ENCODE measurements at places on chromosomes 4 and X.
A peak's percentile ranks its signal among the peaks of the same experiment; 100 is the strongest.

GRCh38 chr4:85423431-85423830 is 51.5 kb upstream of the ARHGAP24 start:
- peak; percentile 54 for DNase-seq

DNA sequence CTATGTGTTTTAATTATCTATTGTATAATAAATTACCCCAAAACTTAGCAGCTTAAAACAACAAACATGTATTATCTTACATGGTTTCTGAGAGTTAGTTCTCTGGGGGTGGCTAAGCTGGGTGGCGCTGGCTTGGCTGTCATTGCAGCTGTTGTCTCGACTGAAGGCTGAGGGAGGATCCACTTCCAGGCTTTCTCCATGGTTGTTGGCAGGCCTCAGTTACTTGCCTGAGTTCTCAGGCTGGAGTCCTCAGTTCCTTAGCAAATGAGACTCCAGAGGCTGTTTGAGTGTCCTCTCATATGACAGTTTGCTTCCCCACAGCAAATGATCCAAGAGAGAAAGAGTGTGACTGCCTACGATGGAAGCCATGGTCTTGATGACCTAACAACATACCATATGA is 23.5 kb upstream of the GALNT7 start:
- DNase-seq, result no peak

DNA sequence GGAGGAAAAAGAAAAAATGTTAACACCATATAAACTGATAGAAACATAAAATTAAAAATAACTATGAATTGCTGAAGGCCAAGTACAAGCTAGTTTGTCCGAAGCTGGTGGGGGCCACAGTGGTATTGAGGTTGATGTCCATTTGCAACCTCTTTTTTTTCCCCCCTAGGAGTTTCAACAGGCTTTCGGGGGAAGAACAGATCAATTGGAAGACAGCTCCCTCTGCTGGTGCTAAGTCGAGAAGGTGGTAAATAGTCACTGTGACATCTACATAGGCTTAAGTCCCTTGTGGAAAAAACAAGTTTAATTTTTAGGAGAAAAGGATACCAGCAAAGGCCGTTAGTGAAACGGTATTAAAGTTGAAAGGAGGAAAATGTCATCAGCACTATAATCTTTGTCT is 115.7 kb upstream of the ZXDA start:
- peak; percentile 9 for DNase-seq

GRCh38 chr4:75637176-75637575 is 6.8 kb upstream of the CDKL2 start:
- DNase-seq, result peak; percentile 19

Measured in mammary epithelial cell (primary cell).